Esophagus muscularis mucosa (tissue), 4 donors: ENCODE measurements at places on chromosomes 3 and 15. TPM values are rescaled to one million over a fixed set of nuclear protein-coding genes. Genes with fewer than 3 reads are reported as not detected.

GPR176 gene
- total RNA-seq = 1.7 TPM

CIP2A gene
- total RNA-seq = 2.3 TPM

C3orf80 gene
- total RNA-seq = under 0.01 TPM

GUCA1C gene
- not detected for total RNA-seq

CCDC54 gene
- total RNA-seq = not detected

BCHE gene
- total RNA-seq = 46.6 TPM

LRRC2 gene
- total RNA-seq = 0.69 TPM

BTLA gene
- not detected for total RNA-seq

GREM1 gene
- 46.1 TPM for total RNA-seq

FILIP1L gene
- 120 TPM for total RNA-seq

CHST14 gene
- 16.6 TPM for total RNA-seq

NR1I2 gene
- not detected for total RNA-seq

STRA6 gene
- 0.83 TPM for total RNA-seq

SQOR gene
- total RNA-seq = 49.8 TPM

SV2B gene
- 1.9 TPM for total RNA-seq

MTHFS gene
- 8.8 TPM for total RNA-seq

PML gene
- total RNA-seq = 58.8 TPM

IL1RAP gene
- total RNA-seq = 5.7 TPM

ASB14 gene
- not detected for total RNA-seq

FBXL22 gene
- total RNA-seq = 39.8 TPM
